Trophoblast cell (in vitro differentiated cells and primary cell): ENCODE measurements at places on chromosomes 12 and 14.
A peak's percentile ranks its signal among the peaks of the same experiment; 100 is the strongest.

GRCh38 chr12:120677765-120678473 is 9.0 kb upstream of the MLEC start:
- no peak for DNase-seq

DNA sequence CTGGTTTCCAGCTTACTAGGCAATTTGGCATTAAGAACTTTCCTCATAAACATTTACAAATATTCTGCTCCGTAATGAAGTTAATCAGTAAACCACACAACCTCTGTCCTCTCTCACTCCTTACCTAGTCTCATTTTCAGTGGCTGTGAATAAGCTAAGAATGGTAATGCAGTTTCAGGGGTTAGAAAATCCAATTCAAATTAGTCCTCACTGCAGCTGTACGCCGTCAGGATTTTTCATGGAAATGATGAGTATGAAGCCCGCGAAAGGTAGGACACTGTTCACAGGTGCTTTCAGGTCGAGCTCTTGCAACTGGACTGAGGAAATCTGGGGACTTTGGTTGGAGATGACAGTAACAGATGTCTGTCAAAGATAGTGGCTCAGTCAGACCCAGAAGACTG is 29.6 kb downstream of the NR1H4 start:
- no peak for DNase-seq

- no peak for DNase-seq
Observed at GRCh38 chr12:14193639-14194038, 171.8 kb upstream of the ATF7IP start.

DNA sequence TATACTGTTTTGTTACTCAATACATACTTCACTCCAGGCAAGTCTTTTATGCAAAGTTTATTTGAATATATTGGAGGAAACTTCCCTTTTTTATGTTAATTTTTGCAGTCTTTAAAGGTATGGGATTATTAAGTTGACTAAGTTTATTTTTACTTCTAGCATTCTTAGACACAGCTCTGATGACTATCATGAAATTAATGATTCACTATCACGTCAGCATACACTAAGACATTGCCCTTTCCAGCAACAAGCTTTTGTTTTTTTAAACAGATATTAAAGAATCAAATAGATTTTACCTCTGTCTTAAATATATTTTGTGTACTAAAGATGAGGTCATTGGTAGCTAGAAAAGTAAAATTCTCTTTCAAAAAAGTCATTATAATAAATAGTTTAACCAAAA is 52.1 kb downstream of the DERA start:
- DNase-seq: no peak

DNA sequence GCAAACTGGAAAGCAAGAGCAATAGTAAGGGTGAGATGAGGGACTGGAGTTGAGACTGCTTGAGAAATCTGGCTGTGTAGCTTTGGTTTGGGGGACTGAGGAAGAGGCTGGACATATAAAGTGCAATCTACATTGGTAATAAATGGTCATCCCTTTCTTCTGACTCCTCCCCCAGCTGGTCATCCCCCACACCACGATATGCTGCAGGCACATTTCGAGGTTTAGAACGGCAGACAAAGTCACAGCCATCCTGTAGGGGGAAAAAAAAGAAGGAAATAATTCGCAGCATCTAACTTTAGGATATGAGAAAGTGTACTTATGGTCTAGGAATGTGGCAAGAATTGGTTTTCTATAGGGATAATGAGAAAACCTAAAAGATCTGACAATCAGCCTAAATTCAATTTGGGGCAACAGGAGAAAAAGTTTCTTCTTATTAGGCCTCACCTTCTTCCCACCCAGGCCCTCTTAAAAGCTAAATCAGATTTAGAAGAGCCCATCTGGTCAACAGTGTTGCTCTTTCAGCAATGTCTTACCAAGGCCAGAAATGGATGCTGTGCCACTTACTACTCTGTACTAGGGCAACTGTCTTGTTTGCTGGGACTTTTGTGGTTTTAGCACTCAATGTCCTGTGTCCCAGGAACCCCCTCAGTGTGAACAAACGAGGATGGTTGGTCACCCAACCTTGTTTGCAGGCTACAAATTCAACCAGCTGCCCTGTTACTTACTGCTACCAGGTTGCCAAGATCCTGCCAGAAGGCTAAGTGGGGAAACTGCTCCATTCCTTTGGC is 7.6 kb downstream of the M6PR start:
- DNase-seq: no peak

GRCh38 chr14:23396126-23396525 is 11.9 kb downstream of the MYH6 start:
- DNase-seq: peak; percentile 79

- DNase-seq: no peak
Observed at GRCh38 chr12:54075974-54076373, 22.3 kb downstream of the HOXC4 start.

GRCh38 chr12:113700943-113701342 is 229.3 kb upstream of the LHX5 start:
- peak; percentile 93 for DNase-seq

- DNase-seq: no peak
Observed at GRCh38 chr12:53190108-53190729, 9.5 kb upstream of the CSAD start.
